Naive thymus-derived CD4-positive, alpha-beta T cell (primary cell): ENCODE measurements at places on chromosomes 12 and 14.

- no peak overlapping the region for H3K27ac ChIP-seq
- DNase-seq, result no peak
- H3K27me3 ChIP-seq, result no peaks in the 10 kb centered on the region
- H3K4me3 ChIP-seq, result no peak overlapping the region
Observed at GRCh38 chr12:55702861-55703260, 4.8 kb downstream of the ITGA7 start.

- H3K4me1 ChIP-seq, result no peaks in the 10 kb centered on the region
- H3K27me3 ChIP-seq, result no peaks in the 10 kb centered on the region
- H3K36me3 ChIP-seq, result no peaks in the 10 kb centered on the region
- no peak overlapping the region for H3K27ac ChIP-seq
- no peak overlapping the region for H3K4me3 ChIP-seq
- DNase-seq, result no peak
Observed at GRCh38 chr12:105744371-105745058, 394.2 kb downstream of the NUAK1 start.

GRCh38 chr12:109883461-109883860, 3.1 kb upstream of the GLTP start:
- H3K27ac ChIP-seq, result no peak overlapping the region
- H3K4me1 ChIP-seq, result peaks cover 25% of the 10 kb centered on the region

DNA sequence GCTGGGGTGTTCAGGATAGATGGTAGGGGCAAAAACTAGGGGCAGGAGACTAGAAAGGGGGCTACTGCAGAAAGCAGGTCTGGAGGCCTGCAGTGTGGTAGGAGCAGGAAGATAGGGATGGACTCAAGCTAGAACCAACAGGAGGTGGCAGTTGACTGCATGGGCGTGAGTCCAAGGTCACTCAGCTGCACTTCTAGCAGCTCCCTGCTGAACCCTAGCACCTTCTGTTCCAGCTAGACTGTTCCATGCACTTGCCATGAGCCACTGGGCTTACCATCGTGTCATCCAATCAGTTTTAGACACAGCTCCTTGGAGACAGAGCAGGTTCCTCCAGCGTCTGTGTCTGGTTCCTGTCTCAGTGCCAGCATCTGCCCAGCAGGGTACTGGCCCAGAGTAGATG, 11.3 kb upstream of the KRT8 start:
- no peak for DNase-seq
- no peaks in the 10 kb centered on the region for H3K27me3 ChIP-seq
- H3K4me3 ChIP-seq, result no peak overlapping the region
- H3K36me3 ChIP-seq, result no peaks in the 10 kb centered on the region
- H3K27ac ChIP-seq, result no peak overlapping the region
